ENCODE measurements at places on chromosomes 12 and 14.

DNA sequence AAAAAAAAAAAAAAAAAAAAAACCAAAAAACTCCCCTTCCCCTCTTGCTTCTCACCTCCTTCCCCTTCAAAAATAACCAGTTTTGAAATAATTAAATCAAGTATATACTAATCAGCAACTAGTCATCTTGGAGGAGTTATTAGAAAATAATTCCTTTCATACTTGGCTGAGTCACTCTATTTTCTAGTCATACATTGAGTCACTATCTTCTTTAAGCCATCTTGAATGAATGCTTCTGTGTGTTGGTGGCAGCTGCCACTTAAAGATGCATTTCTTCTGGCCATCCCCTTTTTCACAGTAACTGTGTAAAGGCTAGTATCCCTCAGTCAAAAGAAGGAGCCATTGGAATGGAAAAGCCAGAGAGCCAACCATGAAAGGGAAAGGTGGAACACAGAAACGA lies 84.2 kb upstream of the TMEM263 start:
- no peak for DNase-seq

GRCh38 chr12:131525795-131526508 lies 184.9 kb upstream of the SFSWAP start:
- no peak for DNase-seq

- no peak for DNase-seq
These were observed 60.0 kb downstream of the TTC6 start for GRCh38 chr14:37655418-37655817.

- DNase-seq, result no peak
These were observed 9.9 kb downstream of the PUS1 start for GRCh38 chr12:131939007-131939406.

GRCh38 chr12:43206396-43206795 lies 345.6 kb downstream of the ADAMTS20 start:
- no peak for DNase-seq

Data from stimulated activated naive CD4-positive, alpha-beta T cell (primary cell).